GM12865 (cell line): ENCODE measurements at places on chromosomes 3 and 15.
A peak's percentile ranks its signal among the peaks of the same experiment; 100 is the strongest.

DNA sequence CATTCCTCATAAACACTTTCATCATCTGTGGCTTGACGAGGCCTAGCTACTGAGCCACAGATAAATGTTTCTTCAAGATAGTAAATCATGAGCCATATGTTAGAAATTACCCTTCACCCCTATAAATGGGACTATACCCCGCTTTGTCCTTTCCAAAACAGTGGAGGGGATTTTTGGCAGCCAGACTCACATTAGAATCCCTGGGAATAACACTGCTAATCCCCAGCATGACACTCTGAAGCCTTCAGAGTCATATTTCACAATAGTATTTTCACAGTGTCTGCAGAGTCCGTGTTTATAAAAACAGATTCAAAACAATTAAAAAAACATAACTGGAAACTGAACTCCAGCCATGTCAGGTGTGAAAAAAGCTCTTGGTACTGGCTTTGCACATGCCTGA is 271.6 kb downstream of the ERC2 start:
- no peak for DNase-seq

DNA sequence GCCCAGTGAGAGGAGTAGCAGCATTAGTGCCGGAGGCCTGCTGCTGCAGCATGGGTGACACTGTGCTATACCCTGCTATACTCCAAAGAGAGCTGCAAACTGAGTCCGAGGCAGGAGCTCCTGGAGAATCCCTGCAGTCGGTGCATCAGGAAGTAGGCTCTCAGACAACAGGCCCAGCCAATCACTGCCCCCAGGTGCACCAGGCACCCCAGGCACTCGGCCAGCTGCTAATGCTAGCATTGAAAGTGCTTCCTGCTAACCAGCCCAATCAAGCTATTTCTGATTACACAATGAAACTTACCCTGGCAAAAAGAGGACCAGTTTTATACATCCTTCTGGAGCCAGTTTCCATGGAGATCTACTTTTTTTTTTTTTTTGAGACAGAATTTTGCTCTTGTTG is 45.6 kb upstream of the IREB2 start:
- DNase-seq: no peak

- DNase-seq: no peak
Measured at GRCh38 chr15:22226034-22226790, 145.9 kb downstream of the OR4M2 start.

DNA sequence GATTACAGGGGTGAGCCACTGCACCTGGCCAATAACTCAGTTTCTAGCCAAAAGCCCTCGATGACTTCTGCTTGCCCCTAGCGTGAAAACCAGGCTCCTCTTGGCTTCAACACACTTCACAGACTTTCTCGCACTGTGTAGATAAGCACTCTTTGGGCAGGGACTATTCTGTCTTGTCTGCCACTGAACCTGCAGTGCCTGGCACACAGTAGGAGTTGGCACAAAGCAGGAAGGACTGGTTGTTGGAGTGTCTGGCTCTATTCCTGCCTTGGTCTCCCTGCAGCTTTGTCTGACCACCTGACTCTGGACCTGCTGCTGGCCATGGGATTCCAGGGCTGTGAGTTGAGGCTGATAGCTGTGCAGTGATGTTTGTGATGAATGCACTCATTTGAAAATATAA is 46.4 kb upstream of the RGMA start:
- DNase-seq: no peak

GRCh38 chr15:78064544-78064943 is 13.0 kb downstream of the TBC1D2B start:
- DNase-seq: no peak

DNA sequence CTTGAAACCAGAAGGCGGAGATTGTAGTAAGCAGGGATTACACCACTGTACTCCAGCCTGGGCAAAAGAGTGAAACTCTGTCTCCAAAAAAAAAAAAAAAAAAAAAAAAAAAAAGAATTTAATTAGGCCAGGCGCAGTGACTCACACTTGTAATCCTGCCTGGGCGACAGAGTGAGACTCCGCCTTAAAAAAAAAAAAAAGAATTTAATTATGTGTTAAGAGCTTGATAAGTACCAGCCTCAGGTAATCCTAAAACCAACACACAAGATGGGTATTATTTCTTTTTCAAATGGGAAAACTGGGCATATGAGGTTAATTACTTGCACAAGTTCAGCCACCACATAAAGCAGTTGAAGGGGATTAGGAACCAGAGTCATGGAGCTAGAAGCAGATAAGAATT is 49.0 kb downstream of the PBRM1 start:
- no peak for DNase-seq

DNA sequence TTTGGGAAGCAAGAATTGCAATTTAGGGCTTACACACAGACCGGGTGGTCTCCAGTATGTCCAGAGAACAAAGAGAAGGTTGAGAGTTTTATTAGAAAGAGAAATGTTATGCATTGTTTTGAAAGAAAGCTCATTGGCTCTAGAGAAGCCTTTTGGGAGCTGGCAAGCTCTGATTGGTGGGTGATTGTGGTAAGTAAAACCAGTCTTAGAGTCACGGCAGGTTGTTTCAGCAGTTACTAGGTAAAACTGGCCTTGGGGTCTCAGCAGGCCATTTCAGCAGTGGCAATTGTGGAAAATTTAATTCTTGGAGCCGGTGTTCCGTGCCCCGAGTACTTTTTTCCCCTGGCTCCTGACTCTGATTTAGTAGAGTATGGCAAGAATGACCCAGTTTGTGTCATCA is 78.1 kb downstream of the MRPL46 start:
- no peak for DNase-seq

GRCh38 chr15:71411538-71412482 is 296.5 kb downstream of the THSD4 start:
- no peak for DNase-seq

DNA sequence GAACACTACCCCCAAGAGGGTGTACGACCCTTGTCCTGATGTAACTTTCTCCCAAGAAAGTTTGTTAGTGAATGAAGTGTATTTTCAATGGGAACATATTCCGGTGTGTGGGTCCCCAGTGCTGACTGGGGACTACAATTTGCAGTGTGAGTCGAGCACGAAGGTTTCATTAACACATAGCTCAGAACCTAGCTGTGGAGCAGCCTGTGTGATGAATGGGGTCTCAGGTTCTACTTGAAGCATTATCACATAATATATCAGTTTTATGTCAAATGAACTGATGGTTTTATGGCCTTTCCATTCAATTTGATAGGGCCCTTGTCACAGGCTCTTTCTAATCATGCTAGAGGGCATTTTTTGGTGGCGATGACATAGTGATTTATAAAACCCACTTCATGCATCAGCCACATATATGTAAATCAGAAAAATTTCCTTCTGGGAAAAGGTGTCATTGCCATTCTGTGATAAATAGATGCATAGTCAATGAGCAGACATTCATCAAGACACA is 44.1 kb downstream of the RETNLB start:
- no peak for DNase-seq

DNA sequence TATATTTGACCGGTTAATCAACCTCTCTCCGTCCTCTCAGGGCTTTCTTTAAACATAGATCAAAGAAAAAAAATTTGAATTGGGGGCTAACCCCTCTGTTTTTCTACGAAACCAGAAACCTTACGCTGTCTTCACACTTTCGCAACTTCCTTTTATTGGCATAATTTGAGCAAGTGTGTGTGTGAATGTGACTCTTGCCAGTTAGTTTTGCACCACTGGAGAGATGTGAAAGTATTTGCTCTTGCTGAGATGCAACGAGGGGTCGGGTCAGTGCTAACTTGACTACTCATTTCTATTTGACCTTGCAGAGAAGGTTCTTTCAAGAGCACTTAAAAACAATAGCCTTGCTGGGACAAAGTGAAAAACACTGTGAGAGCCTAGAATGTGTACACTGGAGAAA is 81.2 kb downstream of the FAM43A start:
- peak; percentile 15 for DNase-seq

DNA sequence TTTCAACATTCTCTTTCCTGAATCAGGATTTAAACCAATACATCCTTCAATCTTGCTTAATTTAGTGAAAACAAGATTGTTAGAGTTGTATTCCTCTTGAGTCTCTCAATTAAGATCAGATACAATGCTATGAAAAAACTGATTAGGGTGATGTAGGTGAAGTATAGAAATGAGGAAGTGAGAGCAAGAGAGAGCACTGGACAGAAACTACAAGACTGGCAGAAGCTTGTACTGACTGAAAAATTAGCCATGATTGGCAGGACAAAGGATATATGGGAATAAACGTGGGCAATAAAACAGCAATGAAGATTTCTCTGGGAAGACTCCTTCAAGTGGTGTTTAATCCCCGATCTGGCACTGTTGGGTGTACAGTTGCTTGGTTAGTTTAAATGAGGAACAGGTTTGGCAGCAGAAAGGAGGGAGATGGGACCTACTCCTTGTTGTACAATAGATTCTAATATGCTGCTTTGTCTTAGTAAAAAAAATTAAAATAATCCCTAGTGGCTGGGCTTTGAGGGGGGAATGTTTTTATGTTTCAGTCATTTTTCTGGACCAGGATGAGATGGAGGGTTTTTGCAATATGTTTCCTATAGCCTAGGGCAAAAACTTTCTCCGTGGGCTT is 252.7 kb downstream of the SLC9A9 start:
- DNase-seq: peak; percentile 38

GRCh38 chr3:8743911-8744310 is 10.3 kb downstream of the CAV3 start:
- DNase-seq: no peak

DNA sequence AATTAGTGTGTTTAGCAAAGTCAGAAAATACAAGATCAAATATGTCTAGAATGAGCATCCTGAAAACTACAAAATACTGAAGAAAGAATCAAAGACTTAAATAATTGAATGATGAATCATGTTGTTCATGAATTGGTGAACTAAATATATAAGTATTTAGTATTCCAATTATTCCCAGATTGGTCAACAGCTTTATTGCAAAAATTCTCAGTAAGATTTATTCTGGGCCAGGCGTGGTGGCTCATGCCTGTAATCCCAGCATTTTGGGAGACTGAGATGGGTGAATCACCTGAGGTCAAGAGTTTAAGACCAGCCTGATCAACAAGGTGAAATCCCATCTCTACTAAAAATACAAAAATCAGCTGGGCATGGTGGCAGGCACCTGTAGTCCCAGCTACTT is 250.0 kb upstream of the NECTIN3 start:
- DNase-seq: no peak
